ENCODE measurements at places on chromosomes 7 and 10.

DNA sequence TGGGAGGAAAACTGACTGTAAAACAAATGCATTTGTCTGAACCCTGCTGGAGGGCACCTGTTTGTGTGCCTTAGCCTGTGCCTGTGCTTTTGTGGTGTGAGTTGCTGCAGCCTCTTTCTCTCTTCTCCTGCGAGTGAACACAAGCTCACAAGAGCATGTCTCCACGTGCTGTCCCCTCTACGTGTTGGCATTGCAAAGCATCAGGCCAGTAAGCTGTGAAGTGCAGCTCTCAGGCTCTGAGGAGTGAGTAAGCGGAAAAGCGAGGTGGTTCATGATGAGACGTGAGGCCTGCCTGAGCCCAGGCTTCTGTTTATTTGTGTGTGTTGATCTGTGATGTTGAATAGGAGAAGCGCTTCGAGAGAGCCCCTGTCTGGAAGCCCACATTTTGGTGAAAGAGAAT is 85.6 kb upstream of the PDCD4 start:
- no peak for DNase-seq

- no peak for DNase-seq
Measured at GRCh38 chr7:7527047-7527446, 8.6 kb downstream of the COL28A1 start.

GRCh38 chr7:46545790-46546189 is 624.7 kb upstream of the IGFBP3 start:
- DNase-seq = no peak

- DNase-seq = no peak
Measured at GRCh38 chr10:13632884-13633440, 46.2 kb downstream of the PRPF18 start.

DNA sequence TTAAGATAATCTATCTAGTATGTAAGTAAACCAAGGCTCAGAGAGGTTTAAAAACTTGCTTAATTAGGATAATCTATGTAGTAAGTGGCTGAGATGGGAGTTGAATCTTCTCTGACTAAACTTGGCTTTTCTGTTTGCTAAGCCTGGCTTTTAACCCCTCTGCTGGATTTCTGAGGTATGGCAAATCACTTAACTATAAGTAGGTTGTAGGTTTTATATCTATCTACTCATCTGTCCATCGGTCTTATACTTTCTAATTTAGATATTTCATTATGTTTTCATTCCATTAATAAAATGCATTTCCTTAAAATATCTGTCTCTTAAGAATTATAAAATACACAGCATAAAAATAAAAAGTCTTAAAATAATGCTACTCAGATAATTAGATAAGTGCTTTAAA is 59.4 kb downstream of the ST7 start:
- DNase-seq = no peak

DNA sequence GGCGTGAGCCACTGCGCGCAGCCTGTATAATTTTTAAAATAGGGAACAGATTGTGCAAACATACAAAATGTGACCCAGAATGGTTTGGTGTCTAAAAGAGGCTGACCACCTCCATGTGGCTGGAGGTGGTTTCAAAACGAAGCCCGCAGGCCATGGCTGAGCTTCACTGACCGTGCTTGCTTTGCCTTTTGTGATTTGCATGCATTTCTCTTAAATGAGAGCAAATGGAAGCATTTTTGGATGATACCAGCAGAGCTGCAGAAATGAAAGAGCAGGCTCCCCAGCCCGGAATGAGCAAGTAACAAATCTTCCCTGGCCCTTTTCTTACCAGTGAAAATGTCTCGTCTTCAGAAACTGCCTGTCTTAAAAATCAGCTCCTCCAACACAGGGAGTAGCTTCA is 239.9 kb downstream of the CAMK1D start:
- DNase-seq = no peak

- no peak for DNase-seq
Measured at GRCh38 chr7:51040787-51041186, 258.1 kb upstream of the GRB10 start.

- no peak for DNase-seq
Measured at GRCh38 chr7:106736508-106737201, 75.7 kb upstream of the CCDC71L start.

- DNase-seq = peak; percentile 84
Measured at GRCh38 chr7:74092964-74093471, 9.4 kb downstream of the LIMK1 start.

- no peak for DNase-seq
Measured at GRCh38 chr10:114406455-114406854, 2.2 kb upstream of the AFAP1L2 start.

- DNase-seq = no peak
Measured at GRCh38 chr10:131187926-131188325, 123.6 kb downstream of the TCERG1L start.

DNA sequence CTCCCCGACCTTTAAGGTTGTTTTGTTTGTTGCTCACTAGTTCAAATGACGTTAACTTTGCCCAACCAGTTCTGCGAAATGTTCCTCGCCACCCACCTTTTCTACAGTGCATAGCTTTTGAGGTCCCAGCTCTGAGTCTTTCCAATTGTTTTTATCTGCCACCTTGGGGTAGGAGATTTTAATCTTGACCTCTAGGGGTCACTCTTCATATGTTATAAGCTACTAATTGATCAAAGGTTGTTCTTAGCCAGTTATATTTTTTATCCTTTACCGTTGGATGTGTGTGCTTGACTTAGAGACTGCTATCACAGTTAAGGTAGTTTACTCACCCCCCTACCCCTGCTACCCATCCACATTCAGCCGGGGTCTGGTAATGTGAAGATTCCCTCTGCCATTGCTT is 372.4 kb downstream of the SUGCT start:
- DNase-seq = no peak

- DNase-seq = no peak
Measured at GRCh38 chr7:100053215-100053614, 3.6 kb downstream of the ZSCAN21 start.

DNA sequence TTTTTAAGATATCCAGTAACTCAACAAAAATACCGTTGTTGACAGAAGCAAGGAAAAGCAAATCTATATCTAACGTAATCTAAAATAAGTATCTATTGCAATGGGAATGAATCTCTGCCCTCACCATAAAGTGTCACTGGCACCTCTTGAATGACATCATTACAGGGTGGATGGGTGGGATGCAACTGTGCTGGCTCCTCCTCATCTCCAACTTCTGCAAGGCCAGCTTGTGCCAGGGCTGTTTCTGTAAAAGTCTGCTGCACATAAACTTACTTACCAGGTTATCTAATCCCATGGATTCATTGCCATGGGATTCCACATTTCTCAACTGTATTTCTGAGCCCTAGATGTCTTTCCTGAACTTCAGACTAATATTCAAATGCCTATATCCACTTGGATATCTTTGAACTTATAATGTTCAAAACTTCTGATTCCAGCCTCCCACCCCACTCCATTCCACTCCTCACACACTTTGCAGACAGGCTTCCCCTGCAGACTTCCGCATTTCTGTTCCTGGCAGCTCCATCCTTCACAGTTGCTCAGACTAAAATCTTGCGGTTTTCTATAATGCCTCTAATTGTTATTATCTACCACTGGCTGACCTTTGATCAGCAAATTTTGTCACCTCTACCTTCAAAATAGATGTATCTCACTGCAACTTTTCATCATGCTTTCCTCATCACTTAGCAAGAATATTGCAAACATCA is 10.7 kb downstream of the FGL2 start:
- no peak for DNase-seq

DNA sequence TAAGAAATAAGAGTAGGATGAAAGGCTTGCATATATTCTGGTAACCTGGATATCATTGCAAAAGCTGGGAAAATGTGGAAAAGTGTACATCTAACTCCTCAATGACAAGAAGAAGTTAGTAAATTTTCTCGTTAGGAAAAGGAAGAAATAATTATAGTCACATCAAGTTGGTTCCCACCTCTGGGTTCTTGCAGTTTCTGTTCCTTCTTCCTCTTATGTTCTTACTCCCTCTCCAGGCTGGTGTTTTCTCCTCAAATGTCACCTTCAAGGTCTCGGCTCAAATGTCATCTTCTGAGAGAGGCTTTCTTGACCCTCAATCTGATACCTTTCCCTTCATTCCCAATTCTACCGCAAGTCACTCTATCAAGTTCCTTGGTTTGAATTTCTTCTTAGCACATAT is 64.4 kb downstream of the ENTPD1 start:
- DNase-seq = no peak

- no peak for DNase-seq
Measured at GRCh38 chr10:52322936-52323335, 8.9 kb downstream of the DKK1 start.

- no peak for DNase-seq
Measured at GRCh38 chr7:155570991-155571390, 24.6 kb upstream of the CNPY1 start.

GRCh38 chr7:39958038-39958437 is 8.0 kb downstream of the CDK13 start:
- no peak for DNase-seq

- no peak for DNase-seq
Measured at GRCh38 chr7:99290980-99291607, 18.5 kb downstream of the MYH16 start.

- no peak for DNase-seq
Measured at GRCh38 chr10:5440206-5440605, 27.8 kb downstream of the NET1 start.

DNA sequence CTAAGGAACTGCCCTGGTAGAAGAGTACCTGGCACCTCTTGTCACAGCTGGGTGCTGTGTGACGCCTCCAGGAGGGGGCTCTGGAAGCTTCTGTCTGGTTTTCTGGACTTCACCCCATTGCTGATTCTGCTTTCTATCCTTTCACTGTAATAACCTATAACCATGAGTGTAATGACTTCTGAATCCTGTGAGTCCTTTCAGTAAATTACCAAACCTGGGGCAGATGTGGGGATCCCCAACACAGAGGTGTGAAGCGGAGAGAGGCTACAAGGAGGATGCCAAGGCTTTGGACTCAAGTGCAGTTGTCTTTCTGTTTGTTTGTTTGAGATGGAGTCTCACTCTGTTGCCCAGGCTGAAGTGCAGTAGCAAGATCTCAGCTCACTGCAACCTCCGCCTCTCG is 143.7 kb downstream of the SFMBT2 start:
- no peak for DNase-seq

- DNase-seq = no peak
Measured at GRCh38 chr7:110568388-110568787, 522.5 kb upstream of the LRRN3 start.

- DNase-seq = no peak
Measured at GRCh38 chr10:27457966-27458365, 46.1 kb upstream of the RAB18 start.

GRCh38 chr10:70198696-70199466 is 28.6 kb upstream of the SAR1A start:
- no peak for DNase-seq

- no peak for DNase-seq
Measured at GRCh38 chr10:128474571-128474970, 348.3 kb upstream of the MKI67 start.

DNA sequence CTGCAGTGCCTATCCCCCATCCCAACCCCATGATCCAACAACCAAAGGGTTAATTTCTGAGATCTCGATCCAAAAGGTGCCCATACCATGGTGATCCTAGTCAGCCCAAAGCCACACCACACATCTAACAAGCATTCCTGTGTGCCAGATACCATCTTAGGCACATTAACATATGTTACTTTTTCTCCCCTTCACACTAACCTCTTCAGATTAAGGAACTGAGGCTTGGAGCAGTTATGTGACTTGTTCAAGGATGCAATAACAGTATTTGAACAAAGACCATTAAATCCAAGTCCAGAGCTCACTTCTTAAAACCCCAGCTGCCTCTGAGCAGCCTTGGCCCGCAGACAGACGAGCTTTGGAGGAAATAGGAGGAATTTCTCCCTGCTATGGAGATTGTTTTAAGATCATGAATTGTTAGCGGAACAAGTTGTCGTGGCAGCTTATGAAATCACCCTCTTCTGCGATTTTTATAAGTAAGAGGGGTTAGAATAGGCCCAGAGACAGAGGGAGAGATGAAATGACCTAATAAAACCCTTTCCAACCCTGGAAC is 327.2 kb downstream of the KCNMA1 start:
- no peak for DNase-seq

GRCh38 chr10:58064714-58065528 is 202.8 kb downstream of the IPMK start:
- DNase-seq = no peak

- DNase-seq = no peak
Measured at GRCh38 chr10:43963793-43964425, 315.2 kb upstream of the ZNF32 start.

DNA sequence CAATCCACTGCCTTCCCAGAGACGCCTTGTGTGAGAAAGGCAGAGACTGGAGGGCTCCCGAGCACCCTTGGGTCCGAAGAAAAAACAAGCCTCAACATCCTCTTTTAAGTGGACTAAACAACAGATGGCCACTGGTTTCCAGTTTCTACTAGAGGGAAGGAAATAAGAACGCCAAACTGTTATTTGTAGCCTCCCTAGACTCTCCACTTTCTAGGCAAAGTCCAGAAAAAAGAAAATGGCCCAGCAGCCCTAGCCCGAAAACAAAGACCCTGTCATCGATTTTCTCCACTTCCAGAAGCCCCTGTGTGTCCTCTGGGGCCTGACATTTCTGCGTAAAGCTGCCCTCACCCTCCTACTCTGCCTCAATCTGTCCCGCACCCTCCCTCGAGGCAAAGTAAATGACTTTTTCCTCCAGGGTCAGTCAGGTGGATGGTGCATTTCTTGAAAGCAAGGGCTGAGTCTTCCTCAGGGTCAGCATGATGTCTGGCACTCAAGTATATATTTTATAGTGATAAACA is 6.0 kb downstream of the RGS10 start:
- no peak for DNase-seq

GRCh38 chr7:117066668-117067067 is 113.4 kb downstream of the ST7 start:
- no peak for DNase-seq

DNA sequence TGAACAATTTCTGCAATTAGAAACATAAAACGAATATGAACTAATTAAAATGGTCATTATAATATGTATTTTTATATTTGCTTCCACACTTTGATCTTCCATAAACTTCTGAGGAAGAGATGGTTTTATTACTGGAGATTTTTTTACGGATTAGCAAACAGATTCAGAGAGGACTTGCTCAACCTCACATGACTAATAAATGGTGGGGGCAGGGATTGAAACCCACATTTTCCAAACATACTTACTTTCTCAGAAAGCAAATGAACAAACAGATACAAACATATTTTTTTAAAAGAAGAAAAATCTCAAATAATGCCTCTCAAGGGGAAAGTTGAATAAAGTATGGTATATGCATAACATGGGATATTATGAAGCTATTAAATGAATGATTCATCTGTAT is 18.3 kb downstream of the ANKMY2 start:
- DNase-seq = no peak

- no peak for DNase-seq
Measured at GRCh38 chr7:81385370-81385769, 384.5 kb downstream of the HGF start.
